Smooth muscle cell of the coronary artery (primary cell): ENCODE measurements at places on chromosomes 2 and 18. TPM values are rescaled to one million over a fixed set of nuclear protein-coding genes. Genes with fewer than 3 reads are reported as not detected.

Gene ST8SIA5
- total RNA-seq, result under 0.01 TPM in 1 of 2 replicates, not detected in the other

Gene TRIP12
- total RNA-seq, result 212 and 342 TPM in 2 replicates

Gene IL37
- not detected in 2 replicates for total RNA-seq

Gene GKN2
- 0.23 TPM in 1 of 2 replicates, not detected in the other for total RNA-seq

Gene MEP1B
- 0.12 TPM in 1 of 2 replicates, not detected in the other for total RNA-seq

Gene RRM2
- total RNA-seq, result 0.35 and 6.3 TPM in 2 replicates

Gene CDK15
- 0.08 and 0.23 TPM in 2 replicates for total RNA-seq

Gene ALLC
- total RNA-seq, result not detected in 2 replicates

Gene DCAF17
- 10.6 and 17.5 TPM in 2 replicates for total RNA-seq
